ENCODE measurements at places on chromosomes 13 and 19.

DNA sequence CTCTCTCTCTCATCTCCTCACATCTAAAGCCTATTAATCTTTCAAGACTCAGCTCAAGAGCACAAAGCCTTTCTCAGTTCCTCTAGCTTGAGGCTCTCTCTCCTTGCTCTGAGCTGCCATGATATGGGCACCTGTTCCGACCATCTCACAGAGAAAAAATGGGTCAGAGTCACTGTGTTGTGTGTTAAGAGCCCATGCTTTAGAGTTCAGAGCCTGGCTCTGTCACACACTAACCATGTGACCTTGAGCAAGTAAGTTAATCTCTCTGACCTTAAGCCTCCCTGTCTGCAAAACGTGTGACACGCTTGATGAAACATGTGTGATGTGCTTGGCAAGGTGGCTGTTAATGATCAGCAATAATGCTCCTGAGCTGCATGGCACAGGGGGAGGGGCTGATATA lies 245.2 kb downstream of the DLEU7 start:
- DNase-seq: no peak

- DNase-seq: no peak
Measured at GRCh38 chr13:80866921-80867320, 526.0 kb upstream of the SPRY2 start.

GRCh38 chr13:44921931-44922758 lies 67.1 kb downstream of the NUFIP1 start:
- peak; percentile 57 for DNase-seq

DNA sequence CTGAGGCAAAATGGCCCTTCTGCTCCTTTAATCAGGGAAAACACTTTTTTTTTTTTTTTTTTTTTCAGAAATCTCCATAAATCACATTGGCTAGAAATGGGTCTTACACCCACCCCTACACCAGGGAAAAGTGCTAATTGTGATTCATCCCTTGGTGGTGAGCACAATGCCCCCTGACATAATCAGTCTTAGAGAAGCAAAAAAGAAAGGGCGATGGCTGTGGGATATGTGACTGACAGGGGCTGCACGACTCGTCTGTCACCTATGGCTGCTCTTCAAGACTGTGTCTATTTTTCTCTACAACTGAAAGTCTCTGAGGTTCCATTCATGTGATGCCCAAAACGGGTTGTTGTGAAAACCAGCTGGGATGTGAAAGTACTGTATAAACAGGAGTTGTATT lies 3.6 kb upstream of the GPC6 start:
- DNase-seq: no peak

DNA sequence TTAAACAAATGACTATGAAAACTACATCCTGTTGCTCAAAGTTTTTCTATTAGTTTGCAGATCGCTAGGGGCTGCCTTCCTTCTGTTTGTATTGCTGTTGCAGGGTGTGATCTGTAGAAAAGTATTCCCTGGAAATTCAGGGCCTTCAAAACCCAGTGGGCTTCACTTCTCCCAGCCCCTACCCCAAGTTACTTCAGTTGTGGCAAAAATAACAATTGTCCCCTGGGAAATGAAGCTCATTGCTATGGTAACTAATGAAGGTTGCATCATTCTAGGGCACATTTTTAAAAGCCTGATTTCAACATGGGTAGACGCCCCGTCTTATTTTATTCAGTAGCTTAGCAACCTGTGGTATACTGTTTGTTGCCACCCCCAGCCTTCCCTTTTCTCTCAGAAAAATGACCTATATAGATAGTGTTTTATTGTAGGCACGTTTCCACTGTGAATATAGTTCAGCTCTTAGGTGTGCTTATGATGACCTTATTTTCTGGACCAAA lies 60.9 kb downstream of the WDFY2 start:
- DNase-seq: peak; percentile 33

DNA sequence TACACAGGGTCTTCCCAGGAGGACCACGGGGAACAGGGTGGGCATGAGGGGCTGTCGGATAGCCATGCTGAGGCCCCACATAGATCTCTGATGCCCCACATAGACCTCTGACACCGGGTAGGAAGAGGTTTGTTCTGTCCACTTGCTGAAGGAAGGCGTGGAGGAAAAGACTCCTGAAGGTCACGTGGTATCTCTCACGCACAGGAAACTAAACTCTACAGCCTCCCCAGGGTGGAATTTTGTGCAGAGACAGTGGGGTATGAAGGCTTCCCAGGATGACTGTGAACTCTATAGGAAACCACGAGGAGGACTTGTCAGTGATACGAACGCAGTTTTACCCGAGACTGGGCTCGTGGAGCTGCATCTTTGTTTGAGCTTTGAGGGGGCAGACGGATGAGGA lies 2.8 kb downstream of the EVI5L start:
- DNase-seq: no peak

GRCh38 chr13:23810685-23811240 lies 78.4 kb downstream of the MIPEP start:
- no peak for DNase-seq

- no peak for DNase-seq
Measured at GRCh38 chr13:113089693-113090414, 15.7 kb upstream of the F7 start.

- DNase-seq: no peak
Measured at GRCh38 chr13:110820322-110820721, 94.5 kb downstream of the ANKRD10 start.

DNA sequence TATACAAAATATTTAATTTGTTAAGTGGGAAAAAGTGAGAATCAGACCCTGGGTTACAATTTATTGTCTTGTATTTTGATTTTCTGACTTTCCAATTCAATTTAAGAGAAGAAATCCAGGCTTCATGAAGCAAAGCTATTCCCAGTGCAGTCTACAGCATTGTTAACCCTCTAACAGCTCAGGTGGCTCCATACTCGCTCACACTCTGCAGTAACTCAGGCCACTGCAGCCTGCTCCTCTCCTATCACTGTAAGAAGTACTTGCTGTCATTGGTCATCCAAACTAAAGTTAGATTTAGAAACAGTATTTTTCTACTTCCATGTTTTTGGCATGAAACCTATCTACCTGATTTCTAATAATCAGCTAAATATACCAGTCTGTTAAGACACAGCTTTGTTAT lies 830.3 kb downstream of the PCDH9 start:
- DNase-seq: no peak

- DNase-seq: no peak
Measured at GRCh38 chr13:37427843-37428494, 170.6 kb downstream of the POSTN start.

DNA sequence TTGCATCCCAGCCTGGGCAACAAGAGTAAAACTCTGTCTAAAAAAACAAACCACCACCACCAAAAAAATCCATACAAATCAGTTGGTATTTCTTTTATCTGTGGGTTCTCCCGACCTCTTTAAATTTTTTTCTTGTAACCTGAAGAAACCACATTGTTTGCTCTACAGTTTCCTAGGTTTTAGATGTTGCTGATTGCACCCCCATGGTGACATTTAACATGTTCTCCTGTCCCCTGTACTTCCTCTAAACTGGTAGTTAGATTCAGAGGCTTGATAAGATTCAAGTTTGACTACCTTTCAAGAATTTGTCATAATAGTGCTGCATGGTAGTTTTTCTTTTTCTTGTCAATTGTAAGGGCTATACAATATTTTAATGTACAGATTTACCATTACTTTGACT lies 24.0 kb downstream of the ALG5 start:
- no peak for DNase-seq

- DNase-seq: no peak
Measured at GRCh38 chr19:42134535-42135070, 2.4 kb upstream of the POU2F2 start.

- DNase-seq: no peak
Measured at GRCh38 chr13:32026623-32027022, 5.0 kb upstream of the FRY start.

DNA sequence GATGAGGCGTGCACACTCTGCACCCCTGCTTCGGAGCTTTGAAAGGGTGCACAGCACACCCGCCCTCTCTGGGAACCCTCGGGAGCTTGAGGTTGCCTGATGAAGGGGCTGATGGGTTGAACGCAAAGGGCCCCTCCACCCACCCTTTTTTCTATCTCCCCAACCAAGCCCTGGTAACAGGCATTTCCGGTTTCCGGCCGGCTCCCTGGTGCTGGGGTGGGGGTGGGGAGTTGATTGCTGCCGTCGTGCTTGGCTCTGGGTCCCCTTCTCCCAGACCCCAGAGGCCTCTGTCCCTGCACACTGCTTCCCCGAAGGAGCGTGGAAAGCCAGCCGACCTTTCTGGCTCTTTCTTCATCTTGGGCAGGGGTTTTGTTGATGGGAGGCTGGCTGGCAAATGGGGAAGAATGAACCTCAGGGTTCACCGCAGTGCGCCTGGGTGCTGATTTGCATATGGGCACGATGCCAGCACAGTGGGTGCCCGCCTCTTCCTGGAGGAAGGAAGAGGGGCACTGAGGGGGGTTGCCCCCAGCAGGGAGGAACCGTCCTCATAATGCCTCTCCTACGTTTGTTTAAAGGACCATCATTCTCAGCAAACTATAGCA lies 29.1 kb downstream of the VAV1 start:
- no peak for DNase-seq

DNA sequence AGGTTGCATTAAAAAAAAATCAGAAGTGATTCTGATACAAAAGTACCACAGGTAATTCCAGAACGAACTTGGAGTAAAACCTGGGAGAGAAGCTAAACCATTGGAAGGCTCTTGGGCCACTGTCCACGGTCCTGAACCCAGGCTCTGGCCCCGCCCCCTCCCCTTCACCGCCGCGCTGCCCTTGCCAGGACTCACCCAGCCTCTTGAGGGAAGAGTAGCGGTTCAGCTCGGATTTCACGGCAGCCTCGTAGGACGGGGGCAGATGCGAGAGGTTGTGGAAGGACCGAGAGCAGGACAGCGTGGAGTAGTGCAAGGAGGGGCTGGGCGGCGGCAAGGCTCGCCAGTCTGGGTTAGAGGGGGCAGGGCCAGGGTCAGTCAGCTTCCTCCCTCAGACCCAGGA lies 5.7 kb downstream of the SHISA7 start:
- DNase-seq: no peak

DNA sequence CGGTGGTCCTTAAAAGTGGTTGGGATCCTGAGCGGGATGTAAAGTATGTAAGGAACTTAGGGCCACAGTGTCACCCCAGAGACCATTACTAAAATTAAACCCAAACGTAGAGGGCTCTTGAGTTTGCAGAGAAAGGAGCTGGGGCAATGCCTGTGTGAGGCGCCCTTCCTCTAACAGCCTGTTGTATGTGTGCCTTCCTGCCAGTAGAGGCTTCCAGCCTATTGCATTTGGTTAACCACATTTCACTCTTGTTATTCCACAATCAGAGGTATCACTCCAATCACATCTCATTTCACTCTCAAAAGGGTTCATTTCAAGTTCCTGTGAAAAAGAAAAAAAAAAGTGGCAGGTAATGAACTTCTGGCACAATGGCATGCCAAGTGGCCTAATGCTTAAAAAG lies 29.4 kb downstream of the DIAPH3 start:
- DNase-seq: no peak

DNA sequence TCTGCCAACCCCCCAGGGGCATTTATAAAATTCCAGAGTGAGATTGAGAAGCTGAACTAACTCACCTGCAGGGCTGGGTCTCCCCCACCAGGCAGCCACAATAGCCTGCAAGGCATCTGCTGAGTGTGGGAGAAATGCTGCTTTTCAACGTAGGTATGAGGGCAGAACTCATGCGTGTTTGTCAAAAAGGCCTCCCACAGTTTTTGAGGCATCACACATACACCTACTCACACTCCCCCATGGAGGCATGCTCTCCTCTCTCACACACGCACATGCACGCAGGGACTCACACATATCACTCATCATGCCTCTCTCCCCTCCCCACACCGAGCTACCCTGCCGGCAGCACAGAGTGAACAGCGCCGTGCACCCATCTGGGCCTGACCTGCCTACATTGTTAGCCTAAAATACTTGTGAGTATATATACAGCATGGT lies 390.5 kb downstream of the FGF9 start:
- no peak for DNase-seq

DNA sequence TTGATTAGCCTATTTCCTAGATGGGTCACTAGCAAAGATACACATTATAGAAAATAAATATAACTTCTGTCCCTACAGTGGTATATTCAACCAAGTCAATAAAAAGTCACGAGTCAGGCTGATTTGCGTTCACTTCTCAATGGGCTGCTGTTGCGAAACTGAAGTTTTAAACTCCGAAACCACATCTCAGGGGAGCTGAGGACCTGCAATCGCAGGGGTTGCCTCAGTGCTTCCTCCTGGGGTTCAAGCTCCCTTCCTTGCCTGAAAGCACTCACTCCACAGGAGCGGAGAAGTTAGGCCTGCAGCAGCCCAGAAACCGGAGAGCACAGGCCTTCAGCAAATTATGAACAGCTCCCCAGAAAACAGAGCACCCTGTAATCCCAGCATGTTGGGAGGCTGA lies 39.6 kb downstream of the RAB20 start:
- no peak for DNase-seq

DNA sequence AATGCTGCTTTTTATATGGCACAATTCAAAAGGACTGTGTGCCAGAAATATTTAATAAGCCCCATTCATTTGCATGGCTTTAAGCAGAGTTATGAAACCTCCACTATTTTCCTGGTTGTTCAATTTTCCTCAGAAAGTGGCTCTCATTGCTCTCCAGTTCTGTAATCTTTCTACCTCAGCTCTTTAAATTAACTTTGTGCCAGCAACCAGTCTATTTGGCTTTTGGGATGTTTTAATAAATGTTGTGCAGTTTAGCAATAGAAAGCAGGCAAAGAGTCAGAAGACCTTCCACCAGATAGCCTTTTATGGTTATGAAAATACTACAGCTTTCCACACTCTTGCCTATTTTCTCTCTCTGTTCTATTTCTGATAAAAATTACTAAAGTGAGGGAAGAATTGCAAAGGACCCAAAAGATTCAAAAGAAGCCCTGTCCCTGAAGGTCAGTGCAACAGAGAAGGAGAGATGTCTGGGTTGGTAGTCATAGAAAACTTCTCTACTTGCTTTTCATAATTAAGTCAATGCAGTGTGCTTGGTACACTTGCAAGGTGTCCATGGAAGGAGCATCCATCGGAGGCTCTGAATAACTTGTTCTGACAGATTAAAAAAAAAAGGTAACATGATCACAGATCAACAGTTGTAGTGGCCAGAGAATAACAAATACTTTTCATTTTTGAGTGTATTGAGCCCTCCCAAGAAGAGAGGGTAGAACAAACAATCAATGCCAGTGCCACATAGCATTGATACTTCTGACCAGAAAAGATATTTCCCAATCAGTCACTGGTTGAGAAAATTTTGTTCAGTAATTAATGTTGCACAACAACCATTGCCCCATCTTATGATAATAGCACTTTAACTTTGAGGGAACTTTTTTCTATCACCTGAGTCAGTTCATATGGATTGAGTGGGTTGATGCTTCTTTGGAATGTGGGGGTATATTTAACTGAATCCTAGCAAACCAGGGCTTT lies 48.4 kb upstream of the SPRY2 start:
- DNase-seq: no peak

Data from SJSA1 (cell line).